Left hindlimb (tissue), 1 donor: ENCODE measurements at places on chromosomes 16 and 17.

DNA sequence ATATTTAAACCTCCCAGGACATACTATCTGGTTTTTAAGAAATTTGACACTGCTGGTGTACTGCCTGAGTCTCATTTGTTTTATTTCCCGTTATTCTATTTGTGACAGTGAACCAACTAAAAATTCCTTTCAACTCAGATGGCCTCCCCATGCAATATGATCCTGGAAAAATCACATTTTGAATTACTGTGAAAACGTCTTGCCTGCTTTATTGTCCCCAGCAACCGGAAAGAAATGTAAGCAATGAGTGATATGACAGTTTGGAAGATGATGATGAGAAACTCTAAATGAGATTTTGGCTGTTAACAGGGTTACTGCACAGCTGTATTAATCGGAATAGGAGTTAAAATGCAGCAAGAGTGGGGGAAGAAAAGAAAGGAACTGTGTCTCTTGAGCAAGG is 590.7 kb upstream of the CDH5 start:
- no peak for DNase-seq

DNA sequence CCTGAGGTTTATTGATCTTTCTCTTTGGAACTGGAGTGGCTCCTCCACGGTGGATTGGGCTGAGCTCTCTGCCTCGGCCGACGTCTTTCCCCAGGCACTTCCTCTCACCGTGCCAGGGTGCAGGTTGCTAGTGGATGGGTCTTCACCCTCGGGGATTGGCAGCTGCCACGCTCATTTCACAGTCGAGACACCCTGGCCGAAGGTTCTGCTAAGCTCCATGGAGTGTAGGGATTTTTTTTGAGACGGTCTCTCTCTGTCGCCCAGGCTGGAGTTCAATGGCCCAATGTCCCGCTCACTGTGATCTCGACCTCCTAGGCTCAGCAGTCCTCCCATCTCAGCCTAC is 280.8 kb downstream of the SEC14L1 start:
- DNase-seq: no peak

GRCh38 chr17:38616361-38616760 is 10.6 kb upstream of the SRCIN1 start:
- no peak for DNase-seq

DNA sequence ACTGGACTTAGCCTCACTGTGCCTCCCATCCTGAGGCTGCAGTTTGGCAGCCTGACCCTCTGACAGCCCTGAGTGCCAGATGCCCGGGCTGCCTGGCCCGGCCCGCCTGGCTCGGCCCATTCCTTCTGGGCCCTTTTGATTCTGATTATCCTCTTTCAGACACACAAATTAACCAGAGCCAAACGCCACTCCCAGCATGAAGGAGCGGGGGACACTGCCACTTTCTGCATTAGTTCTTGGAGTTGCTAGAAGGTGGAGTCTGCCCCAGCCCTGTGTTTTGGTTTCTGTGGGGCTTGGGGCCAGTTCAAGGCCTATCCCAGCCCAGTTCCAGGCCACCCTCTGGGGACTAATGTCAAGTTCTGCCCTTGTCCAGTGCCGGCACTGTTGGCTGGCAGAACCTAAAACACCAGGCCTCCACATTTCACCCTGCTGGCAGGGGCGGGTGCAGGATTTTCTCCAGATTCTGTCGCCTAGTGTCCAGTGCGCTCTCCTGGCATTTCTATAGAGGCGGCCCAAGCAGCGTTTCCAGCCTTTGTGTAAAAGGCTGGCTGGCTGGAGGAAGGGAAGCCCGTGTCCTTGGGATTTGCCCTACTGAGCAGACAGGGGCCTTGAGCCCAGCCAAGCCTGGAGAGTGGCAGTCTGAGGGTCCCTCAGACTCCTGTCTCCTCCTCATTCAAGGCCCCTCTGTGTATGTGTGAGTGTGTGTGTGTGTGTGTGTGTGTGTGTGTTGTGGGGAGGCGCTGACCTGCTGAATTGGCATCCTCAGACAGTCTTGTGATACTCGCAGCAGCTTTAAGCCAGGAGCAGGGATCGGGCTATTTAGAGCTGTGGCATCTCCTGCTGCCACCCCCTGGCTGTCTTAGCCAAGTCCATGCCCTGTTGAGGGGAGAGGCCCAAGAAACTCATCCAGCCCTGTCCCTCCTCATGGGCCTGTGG is 21.4 kb downstream of the PLCD3 start:
- DNase-seq: no peak

DNA sequence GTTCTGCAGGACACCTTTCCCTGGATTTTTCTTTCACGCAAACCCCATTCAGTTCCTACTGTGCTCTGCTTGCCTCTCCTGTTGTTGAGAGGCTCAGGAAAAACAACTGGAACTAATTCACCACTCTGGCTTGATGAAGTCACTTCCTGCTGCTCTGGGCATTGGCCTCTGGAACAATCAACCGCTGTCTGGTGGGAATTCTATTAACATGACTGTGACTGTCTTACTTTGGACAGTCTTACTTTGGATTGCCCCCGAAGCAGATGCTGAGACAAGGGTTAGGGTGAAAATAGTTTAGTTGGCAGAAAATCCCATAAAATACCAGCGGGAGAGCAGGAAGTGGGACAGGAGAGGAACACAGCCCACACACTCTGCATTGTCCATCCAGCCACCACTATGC is 90.0 kb upstream of the HSBP1 start:
- DNase-seq: no peak
